ENCODE measurements at places on chromosomes 1 and 21.
A peak's percentile ranks its signal among the peaks of the same experiment; 100 is the strongest.

GRCh38 chr1:70714149-70714548, 303.1 kb downstream of the CTH start:
- DNase-seq: no peak

GRCh38 chr1:207455183-207455754, 1.1 kb downstream of the CR2 start:
- no peak for DNase-seq

DNA sequence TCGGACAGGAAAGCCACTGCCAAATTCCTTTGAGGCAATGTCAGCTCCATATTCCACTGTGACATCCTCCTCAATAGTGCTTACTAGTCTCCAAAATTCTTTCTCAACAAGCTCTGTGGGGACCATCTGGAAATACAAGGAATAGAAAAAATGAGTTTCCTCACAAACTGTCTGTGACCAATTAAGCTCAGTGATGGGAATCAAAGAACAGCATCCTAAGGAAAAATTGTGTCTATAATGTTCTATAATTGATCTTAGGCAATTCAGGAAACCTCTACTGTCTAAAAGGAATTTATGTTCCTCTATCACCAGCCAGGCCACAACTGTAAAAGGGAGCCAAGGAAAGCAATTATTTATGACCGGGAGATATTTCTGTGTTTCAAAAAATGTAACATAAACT, 46.1 kb upstream of the SYT2 start:
- no peak for DNase-seq

DNA sequence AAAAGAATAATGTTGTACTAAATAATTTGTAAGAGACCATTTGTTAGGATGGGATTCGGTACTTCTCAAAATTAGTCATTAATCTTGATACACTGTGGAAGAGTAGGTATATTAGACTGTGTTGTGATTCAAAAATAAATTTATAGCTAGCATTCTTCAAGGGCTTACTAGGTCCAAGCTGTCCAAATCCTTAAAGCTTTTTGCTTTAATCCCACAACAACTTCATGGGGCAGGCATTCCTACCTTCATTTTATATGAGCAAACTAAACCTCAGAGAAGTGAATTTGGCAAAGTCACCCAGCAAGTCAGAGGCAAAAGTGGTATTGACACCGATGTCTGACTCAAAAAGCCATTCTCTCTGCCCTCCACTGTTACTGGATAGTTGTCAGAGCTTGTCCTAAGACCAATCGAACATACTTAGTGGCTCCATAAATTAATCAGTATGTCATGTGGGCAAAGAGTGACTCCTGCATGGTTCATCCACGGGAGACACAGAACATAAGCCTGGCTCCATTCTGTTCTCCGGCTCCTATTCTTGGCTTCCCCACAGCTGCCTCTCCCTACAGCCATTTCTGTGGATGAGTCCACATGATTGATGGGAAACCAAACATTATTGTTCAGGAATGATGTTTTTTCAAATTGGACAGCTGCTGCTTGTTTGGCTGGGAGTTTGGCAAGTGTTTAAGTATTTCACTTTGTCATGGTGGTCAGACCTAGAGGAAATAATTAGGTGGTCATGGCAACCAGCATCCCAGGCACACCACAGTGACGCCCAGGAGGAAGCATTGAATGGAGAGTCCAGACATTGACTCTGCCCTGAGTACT, 133.4 kb upstream of the FGGY start:
- DNase-seq: no peak

- no peak for DNase-seq
Measured at GRCh38 chr21:16460936-16461335, 731.2 kb downstream of the USP25 start.

DNA sequence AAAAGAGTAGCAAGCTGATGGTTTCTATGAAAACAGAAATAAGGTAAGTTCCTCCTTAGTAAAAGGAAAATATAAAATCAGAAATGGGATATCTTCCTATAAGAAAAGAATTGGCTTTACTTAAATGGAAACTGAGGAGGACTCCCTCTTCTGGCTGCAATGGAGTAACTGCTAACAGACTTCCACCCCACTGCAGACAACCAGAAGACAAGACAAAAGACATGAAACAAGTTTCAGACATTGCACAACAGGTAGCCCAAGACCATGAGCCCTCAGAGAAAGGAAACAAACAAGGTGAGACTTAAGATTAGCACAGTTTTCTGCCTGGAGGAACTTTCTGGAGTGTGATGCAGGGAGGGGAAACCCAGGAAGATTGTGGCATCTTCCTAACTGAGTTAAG, 17.0 kb upstream of the OLFML2B start:
- DNase-seq: no peak

GRCh38 chr1:210302501-210302900, 26.2 kb upstream of the HHAT start:
- no peak for DNase-seq

DNA sequence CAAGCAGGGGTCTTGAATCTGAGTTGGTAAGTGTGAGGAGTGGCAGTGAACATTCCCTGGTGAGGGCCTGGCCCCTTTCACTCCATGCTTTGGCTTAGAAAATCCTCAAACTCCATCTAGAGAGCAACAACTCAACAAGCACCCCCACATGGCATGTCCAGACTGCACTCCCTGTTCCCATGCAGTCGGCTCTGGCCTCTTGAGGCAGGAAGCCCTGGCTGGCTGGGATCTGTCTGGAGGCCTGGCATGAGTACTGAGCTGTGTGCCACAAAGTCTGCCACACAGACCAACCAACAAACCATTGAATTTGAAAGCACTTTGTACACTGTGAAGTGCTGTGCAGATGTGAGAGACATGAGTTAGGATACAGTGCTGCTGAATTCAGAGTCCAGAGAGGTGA, 25.2 kb downstream of the COA7 start:
- DNase-seq: no peak

- DNase-seq: no peak
Measured at GRCh38 chr1:111491070-111491469, 12.4 kb downstream of the ADORA3 start.

- no peak for DNase-seq
Measured at GRCh38 chr1:213512316-213512715, 461.3 kb downstream of the RPS6KC1 start.

GRCh38 chr1:7550981-7551380, 220.1 kb upstream of the VAMP3 start:
- DNase-seq: no peak

DNA sequence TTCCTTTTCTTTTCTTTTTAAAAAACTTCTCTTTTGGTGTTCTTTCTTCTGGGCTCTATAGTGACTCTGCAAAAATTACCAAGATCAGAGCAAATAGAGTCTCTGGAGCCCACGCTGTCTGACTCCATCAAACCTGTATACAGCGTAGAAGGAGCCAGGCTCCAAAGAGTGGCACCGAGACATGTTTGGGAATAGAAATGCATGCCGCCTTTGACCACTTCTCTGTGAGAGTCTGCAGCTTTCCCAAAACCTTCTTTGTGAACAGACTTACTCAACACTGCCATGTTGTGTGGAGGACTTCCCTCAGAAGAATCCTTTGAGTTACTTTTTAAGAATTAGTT, 55.3 kb downstream of the GORAB start:
- DNase-seq: no peak

GRCh38 chr1:150765296-150765976, at the start of gene CTSS:
CTSS (minus strand) TSS chr1:150765778; CDS start chr1:150764763, 1,015 bp downstream.
- no peak for DNase-seq

- DNase-seq: no peak
Measured at GRCh38 chr1:110494522-110495406, 24.2 kb downstream of the KCNA10 start.

DNA sequence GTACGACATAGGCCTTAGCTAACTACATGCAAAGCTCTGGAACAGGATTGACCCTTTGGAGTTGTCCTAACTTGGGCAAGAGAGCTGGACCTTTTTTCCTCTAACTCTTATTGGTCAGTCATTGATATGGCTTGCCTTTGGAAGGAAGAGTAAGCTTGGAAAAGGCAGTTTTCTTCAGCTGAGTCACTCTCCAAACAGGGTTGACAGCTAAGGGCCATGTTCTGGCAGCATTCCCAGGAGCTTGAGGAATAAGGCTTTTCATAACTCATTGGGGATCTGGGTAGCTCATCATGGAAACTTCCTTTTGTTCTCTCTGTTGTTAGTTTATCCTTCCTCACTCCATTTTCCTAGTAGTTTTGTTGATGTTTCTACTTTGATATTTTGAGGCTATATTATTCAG, 14.5 kb upstream of the ERRFI1 start:
- peak; percentile 90 for DNase-seq

DNA sequence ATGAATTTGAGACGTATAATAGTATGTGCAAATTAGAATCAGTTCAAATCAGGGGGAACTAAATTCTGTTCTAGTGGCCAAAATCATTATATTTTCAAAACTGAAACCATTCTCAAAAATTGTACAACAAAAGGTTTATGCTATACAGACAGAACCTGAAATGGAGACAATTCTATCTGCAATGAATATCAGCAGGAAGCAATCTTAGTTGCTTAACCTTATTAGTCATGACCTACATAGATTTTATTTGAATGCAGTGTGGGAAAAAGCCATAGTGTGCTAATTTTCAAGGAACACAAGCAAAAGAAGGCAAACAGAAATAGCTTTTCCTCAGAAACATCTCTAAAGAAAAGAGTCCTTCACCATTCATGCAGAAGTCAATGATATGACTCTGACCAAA, 6.5 kb downstream of the AK5 start:
- no peak for DNase-seq

GRCh38 chr1:161787355-161787754, 21.2 kb downstream of the ATF6 start:
- no peak for DNase-seq

GRCh38 chr1:206455289-206455665, 15.0 kb upstream of the IKBKE start:
- DNase-seq: no peak

GRCh38 chr1:28239004-28239403, 3.1 kb downstream of the ATP5IF1 start:
- DNase-seq: no peak

DNA sequence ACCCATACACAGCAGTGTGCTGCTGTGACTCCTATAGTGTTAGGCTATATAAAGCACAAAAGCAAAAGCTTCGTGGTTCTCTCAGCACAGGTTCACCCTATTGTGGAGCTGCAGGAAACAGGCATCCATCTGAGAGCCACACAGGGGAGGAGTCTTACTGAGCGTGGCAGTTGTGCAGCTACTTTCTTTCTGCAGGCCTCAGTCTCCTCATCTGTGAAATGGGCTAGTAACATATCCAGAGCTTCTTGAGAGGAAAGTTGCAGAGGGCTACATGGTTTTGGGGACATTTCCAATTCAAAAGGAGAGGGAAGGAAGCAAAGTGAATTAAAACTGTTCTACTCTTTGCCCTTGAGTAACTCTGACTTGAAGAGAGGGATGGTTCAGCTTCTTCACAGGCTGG, 142.0 kb downstream of the FOXD2 start:
- DNase-seq: no peak

DNA sequence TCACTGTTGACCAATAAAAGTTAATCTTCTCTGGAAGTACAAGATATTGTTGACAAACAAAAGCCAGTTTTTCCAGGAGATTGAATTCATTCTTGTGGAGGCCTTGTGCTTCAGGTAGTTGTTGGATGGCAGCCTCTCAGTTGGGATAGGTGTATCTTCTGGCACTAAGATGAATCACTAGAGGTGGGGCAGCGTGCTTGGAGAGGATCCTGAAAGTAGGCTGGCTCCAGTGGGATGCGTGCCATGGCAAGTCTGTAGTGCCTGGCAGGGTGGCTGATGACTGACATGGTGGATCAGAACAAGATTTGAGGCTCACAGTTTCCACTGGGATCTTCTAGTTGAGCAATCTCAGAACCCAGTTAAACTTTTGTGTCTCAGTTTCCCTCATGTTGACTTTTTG, 2.4 kb downstream of the VPS13D start:
- DNase-seq: peak; percentile 93

GRCh38 chr1:53087332-53088285, 25.6 kb downstream of the PODN start:
- no peak for DNase-seq

- no peak for DNase-seq
Measured at GRCh38 chr1:111512132-111512889, 8.9 kb upstream of the ADORA3 start.

DNA sequence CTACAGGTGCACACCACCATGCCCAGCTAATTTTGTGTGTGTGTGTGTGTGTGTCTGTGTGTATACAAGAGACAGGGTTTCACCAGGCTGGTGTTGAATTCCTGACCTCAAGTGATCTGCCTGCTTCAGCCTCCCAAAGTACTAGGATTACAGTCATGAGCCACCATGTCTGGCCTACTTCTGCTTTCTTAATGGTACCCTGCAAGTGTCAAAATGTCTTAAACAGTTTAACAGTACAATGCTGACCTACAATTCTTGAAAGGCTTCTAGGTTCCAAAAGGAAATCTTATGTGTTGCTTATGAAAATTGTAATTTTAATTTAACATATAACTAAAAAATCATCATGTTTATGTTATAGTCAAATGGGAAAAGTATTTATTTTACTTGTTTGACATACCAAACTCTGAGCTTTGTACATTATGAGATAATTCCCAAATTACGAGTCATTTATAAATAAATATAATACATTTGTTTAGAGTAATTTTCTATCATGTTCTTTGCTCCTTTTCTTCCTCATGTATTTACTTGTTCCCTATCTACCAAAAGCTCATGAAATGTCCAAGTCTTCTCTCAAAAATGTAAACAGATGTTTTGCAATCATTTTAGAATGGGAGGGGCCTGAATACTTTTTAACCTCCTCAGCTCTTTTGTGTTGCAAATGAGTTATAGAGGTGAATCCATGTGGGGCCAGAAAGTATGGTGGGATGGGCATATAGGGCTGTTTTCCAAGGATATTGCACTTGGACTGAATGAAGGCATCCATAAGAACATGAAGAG, 8.4 kb upstream of the VCAM1 start:
- DNase-seq: no peak

DNA sequence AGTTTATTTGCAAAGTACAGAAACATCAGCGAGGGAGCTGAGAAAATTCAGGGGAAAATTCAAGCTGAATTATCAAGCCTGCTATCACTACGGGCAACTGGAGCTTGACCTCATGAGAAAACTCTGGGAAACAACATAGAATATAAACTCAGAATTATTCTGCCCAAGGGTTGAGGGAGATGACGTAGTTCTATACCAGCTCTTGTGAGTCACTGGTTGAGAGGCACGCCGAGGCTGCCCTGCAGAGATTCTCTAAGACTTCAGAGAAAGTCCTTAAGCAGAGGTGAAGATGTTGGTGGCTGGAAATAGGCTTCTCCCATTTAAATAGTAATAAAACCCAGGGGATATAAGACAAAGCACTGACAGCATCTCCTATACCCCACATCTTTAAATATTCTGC, 12.3 kb downstream of the SYDE2 start:
- no peak for DNase-seq

- DNase-seq: no peak
Measured at GRCh38 chr1:192763756-192764155, 45.1 kb upstream of the RGS2 start.

DNA sequence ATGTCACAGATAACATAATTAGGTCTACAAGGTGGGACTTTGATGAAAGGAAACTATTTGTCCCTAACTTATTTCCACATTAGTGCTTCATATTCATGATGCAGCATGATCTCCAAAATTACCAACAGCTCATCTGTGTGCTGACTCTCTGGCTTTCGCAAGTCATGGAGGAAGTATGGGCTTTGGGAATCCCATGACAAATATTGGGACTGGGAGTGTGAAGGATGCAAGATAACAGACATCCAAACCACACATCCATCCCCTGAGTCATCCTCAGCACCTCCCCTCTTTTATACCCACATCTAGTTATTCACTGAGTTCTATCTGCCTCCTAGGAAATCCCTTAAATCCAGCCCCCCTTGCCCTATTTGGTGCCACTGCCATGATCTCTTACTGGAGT, 102.8 kb upstream of the COL24A1 start:
- no peak for DNase-seq

GRCh38 chr1:1782399-1783221, 4.3 kb upstream of the NADK start:
- peak; percentile 64 for DNase-seq

GRCh38 chr1:161265305-161265704, 6.8 kb downstream of the PCP4L1 start:
- DNase-seq: no peak

Data from RWPE1 (cell line).